OCI-M1 (cell line): ENCODE measurements at places on chromosomes 5 and 9.

DNA sequence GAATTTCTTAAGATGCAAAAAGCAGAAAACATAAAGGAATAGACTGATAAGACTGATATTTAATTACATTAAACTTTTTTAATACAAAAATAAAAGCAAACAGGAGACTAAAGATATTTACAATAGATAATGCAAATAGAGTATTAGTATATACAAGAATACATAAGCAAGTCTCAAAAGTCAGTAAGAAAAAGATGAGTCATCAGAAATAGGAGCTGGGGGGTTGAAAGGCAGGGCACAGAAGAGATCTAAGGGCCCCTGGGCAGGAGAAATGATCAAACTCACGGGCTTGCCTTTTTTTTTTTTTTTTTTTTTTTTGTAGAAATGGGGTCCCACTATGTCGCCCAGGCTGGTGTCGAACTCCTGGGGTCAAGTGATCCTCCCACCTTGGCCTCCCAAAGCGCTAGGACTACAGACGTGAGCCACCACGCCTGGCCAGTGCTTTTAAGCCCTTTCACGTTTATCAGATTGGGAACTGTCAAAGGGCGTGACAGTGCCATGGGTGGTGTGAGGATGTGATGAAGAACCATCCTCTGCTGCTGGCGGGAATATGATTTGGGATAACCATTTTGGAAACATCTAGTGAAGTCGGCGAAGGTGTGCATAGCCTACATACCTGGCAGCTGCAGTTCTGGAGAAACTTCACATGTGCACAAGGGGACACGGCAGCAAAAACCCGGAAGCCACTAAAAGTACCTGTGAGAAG, 126.1 kb downstream of the CACNA1B start:
- DNase-seq = no peak

GRCh38 chr5:4879693-4880303, 260.3 kb upstream of the ADAMTS16 start:
- peak; percentile 64 for DNase-seq

GRCh38 chr5:134070725-134071613, 43.5 kb upstream of the TCF7 start:
- DNase-seq = no peak

- peak; percentile 16 for DNase-seq
Measured at GRCh38 chr9:36136894-36137391, 410 bp downstream of the GLIPR2 start.

DNA sequence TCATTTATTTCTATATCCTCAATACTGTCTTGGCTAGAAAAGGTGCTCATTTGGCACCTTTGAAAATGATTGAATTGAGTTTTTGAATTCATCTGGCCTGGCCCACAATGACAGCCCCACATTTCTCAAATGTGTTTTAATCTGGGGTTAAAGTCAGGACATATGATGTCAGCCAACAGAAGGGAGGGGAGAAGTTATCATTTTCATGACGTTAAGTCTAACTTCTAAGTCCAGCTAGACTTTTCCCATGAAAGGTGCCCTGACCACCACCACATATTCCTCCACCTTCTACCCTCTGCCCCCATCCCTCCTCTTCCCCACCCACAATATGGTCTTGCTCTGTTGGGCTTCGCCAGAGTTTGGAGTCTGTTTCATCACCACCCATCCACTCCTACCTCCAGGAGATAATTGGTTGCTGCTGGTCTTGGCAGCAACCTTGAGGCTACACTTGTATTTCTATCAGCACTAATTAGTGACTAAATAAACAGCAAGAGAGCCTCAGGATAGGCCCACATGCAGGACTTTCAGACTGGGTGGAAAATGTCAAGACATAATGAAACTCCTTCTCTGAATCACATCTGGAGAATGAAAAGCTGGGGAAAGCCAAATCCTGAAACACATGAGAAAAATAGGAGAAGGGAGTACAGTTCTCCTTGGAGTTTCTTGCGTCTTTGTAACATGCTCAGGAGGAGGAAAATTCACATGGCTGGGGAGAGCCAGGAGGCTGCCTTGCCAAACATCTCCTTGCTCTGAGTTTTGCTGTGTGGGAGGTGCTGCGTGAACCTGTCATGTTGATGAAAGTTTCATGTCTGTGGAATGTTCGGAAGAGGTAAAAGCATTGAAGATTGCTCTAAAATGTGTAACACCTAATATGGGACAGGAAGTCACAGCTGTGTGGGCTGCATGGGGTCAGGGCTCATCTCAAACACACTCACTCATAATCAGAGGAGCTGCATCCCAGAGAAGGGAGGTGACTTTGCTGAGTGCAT, 544.7 kb upstream of the KLF4 start:
- DNase-seq = no peak

GRCh38 chr5:171418316-171418981, 998 bp upstream of the FGF18 start:
- peak; percentile 89 for DNase-seq

- DNase-seq = no peak
Measured at GRCh38 chr5:72455476-72455875, 51.7 kb downstream of the ZNF366 start.

GRCh38 chr5:17748941-17749340, 114.7 kb downstream of the TAF11L14 start:
- no peak for DNase-seq

DNA sequence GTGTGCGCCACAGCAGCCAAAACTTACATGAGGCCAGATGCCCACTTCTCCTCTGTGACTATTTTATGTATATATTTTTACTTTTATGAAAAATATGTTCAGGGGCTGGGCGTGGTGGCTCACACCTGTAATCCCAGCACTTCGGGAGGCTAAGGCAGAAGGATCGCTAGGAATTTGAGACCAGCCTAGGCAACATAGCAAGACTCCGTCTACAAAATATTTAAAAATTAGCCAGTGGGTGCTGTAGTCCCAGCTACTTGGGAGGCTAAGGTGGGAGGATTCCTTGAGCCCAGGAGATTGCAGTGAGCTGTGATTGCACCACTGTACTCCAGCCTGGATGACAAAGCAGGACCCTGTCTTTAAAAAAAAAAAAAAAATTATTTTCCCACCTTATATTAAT, 83.2 kb downstream of the RFK start:
- no peak for DNase-seq

- DNase-seq = peak; percentile 8
Measured at GRCh38 chr5:113524927-113525326, 11.4 kb downstream of the YTHDC2 start.

- no peak for DNase-seq
Measured at GRCh38 chr9:80251778-80252177, 680.0 kb downstream of the TLE4 start.

DNA sequence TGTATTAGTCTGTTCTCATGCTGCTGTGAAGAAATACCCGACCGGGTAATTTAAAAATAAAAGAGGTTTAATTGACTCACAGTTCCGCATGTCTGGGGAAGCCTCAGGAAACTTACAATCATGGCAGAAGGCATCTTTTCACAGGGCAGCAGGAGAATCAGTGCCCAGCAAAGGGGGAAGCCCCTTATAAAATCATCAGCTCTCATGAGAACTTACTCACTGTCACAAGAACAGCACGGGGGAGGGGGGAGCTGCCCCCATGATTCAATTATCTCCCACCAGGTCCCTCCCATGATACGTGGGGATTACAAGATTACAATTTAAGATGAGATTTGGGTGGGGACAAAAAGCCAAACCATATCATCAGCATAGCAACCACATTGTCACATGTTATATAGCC, 102.5 kb downstream of the GPBP1 start:
- DNase-seq = no peak

GRCh38 chr5:152824316-152824715, 419.2 kb upstream of the NMUR2 start:
- no peak for DNase-seq

DNA sequence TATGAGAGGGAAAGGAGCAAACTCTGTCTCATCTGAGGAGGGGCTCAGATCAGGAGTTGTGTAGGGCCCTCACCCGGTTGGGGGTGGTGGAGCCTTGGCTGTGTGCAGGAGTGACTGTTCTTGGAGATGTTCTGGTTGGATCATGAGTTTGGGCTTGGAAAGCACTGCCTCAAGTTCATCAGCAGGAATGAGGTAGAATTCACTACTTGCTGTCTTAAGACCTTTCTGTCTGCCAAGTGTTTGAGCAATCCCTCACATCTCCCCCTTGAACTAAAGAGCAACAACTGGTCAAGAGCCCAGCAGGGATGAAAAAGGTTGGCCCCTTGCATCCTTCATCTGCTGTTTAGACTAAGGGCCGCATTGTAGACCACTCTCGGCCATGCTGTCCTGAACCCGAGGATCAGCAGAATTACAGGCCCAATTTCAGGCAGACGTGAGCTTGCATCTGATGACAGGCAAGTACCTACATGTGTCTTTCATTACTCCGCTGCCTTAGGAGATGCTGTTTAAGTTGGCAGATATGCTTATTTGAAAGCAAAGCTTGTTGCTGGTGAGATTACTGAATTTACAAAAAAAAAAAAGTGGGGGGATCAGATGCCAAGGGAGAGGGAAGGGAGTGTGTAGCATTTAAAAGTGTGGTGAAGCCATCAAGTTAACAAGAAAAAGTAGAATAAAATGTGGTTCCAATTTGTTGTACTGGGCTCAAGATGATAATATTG, 36.4 kb downstream of the PIK3R1 start:
- DNase-seq = no peak

GRCh38 chr9:87035879-87036278, 88.6 kb upstream of the GAS1 start:
- DNase-seq = no peak

DNA sequence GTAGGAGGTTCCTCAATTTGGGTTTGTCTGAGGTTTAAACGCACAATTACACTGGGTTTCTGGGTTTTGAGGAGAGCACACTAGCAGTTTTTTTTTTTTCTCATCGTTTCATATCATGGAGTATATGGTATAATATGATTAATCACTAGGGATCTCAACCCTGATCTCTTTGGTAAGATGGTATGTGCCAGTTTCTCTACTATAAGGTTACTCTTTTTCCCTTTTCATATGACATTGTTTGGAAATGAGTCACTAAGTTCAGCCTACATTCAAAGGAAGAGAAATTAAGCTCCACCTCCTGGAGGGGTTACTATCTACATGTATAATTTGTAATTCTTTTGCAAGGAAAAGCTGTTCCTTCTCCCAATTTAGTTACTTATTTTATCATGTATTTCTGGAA, 35.2 kb downstream of the MTRR start:
- DNase-seq = no peak

DNA sequence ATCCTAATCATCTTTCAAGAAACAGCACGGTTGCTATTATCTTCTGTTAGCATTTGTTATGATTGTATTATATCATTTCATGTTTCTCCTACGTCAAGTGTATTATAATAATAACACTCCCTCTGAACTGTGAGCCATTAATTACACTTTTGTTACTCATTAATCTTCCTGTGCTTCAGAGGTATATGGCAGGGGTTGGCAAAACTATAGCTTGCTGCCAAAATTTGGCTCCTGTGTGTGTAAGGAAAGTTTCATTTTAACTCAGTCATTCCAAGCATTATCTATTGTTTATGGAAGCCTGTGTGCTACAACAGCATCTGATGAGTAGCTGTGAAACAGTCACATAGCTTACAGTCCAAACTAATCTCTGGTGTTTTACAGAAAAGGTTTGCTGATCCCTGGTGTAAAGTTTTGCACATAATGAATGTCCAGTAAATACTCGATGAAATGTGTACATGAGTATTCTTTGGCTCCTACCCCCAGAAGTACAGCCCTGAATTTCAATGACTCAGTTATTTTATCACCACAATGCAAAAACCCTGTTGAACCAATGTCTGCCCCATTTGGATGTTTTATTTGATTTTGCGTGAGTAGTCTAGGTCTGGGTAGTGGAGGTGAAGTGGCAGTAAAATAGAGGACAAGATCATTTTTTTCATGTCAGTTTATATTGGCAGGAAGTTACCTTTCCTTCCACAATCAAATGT, 648.2 kb downstream of the MAT2B start:
- DNase-seq = no peak

DNA sequence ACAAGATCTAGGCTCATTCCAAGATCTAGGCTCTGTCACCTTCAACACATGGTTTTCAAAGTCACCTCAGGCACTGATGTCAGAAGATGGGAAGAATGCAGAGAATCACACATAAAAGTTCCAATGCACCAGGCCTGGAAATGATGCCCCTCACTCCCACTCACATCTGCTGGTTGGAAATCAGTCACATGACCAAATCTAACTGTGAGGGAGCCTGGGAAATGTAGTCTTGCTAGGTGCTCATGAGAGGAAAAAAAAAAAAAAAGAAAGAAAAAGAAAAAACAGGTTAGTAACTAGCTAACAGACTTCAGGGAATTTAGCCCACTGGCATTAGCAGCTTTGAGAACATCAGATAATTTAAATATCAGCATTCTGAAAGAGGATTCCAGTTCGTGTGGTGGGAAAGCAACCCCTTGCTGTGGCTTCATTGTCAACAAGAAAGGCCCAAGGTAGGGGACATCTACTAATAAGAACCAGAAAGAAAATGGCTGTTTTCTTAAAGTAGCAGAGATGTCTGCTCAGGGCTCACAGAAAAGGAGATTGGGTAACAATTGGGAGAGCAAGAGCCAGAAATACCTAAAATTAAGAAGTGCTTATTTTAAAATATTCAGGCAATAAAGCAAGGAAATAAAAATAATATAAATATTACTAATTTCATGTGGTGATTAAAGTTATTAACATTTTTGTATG, 614.3 kb downstream of the ACTL7B start:
- no peak for DNase-seq

DNA sequence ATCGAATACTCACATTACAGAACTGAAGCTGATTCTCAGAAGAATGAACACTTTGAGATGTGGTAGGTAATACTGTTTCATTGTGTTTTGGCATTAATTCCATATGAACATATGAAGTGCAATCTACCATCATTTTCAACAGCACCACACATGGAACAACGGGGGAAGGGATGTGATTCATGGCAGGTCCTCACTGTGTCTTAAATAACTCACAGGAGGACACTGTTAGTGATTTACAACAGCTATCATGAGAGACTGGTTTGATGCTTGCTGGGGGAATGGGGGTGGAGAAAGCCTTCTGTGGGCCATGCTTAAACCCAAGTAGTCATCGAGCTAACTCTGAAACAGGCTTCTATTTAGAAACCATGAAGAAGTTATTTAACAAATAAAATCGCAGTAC, 232.9 kb downstream of the SPOCK1 start:
- no peak for DNase-seq

DNA sequence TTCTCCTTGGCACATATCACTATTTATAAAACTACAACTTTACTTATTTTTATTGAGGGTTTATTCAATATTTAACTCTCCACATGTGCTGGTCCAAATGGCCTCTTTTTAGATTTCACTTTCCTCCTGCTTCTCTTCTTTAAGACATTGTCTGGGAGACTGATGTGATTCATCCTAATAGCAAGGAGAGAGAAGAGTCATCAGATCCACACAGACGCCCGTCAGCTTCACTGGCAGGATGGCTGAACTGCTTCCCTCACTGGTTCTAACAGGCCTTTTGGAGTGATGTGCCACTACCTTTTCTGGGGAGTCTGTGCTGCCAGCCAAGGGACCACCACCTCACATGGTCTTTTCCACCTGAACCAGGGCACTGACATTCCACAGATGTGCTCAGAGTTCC, 16.5 kb upstream of the ROR2 start:
- no peak for DNase-seq

GRCh38 chr9:38659538-38659937, 39.1 kb upstream of the ANKRD18A start:
- DNase-seq = no peak

GRCh38 chr5:14295610-14296009, 152.5 kb downstream of the TRIO start:
- DNase-seq = no peak

GRCh38 chr5:125125031-125125823, 378.8 kb upstream of the ZNF608 start:
- DNase-seq = no peak
